ENCODE measurements at places on chromosomes 7 and 10. TPM values are rescaled to one million over a fixed set of nuclear protein-coding genes. Genes with fewer than 3 reads are reported as not detected.

DNA sequence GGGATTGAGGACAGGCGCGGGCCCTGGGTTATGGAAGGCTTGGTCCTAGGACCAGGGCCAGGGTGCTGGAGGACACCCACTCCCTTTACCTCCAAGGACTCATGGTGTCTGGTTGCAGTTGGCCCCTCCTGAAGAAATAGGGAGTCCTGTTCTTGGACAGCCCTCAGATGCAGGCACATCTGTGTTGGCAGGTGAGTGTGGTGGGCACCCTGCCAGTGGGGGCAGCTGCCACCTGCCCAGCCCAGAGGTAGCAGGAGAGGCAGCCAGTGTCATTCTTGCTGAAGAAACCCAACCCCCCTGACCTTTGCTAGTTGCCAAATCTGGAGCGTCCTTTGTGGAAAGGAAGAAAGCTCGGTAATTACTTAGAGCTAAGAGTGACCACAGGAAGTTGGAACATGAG, 8.3 kb downstream of the GALNT17 start:
- H3K4me3 ChIP-seq: no peak overlapping the region
- no peak overlapping the region for H3K27ac ChIP-seq
- DNase-seq: no peak
- H3K27me3 ChIP-seq: no peaks in the 10 kb centered on the region
- H3K36me3 ChIP-seq: no peaks in the 10 kb centered on the region
- H3K4me1 ChIP-seq: no peaks in the 10 kb centered on the region

The KNDC1 gene
- total RNA-seq: 0.36 TPM

DNA sequence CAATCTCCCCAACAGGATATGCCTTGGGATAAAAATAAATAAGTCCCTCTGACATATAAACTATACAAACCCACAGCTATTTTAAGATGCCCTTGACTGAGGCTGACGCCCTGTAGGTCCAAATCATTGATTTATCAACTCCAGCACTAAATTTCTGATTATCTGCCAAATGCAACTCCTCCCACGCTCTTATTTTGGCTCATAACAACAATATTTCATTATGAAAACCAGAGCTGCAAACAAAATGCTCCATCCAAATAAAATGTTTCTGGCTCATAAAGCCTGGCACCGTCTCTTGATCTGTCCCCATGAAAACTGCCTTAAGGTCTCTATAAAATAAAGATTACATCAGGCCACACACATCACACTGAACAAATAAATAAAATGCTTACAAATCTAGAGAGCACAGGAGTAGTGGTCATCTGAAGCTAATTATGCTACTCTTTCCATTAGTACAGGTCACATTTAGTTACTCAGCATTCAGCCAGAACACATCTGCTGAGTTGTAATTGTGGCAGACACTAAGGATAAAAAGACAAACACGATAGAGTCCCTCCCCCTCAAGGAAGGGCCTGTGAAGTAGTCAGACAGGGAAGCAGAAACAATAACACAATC, 28.8 kb downstream of the CACUL1 start:
- H3K4me3 ChIP-seq: no peak overlapping the region
- H3K36me3 ChIP-seq: no peaks in the 10 kb centered on the region
- H3K27ac ChIP-seq: no peak overlapping the region
- DNase-seq: no peak

DNA sequence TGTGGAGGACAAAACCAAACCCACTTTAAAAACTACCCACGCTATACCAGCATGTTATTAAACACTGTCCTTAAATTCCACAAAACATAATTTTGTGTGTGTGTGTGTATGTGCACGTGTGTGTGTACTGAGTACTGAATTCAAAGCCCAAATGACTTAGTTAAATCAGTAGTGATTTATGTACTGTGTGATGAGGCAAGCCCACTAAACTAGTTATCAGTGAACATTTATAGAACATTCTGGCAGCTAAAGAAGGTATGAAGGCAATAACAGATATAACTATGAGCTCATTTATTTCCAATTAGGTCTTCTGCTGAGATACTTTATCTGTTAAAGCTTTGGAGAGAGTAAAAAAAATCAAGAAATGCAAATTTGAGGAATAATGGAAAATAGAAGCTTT, 115.1 kb downstream of the CPED1 start:
- H3K27ac ChIP-seq: no peak overlapping the region
- no peaks in the 10 kb centered on the region for H3K36me3 ChIP-seq
- no peaks in the 10 kb centered on the region for H3K4me1 ChIP-seq
- H3K27me3 ChIP-seq: no peaks in the 10 kb centered on the region
- no peak overlapping the region for H3K4me3 ChIP-seq

DNA sequence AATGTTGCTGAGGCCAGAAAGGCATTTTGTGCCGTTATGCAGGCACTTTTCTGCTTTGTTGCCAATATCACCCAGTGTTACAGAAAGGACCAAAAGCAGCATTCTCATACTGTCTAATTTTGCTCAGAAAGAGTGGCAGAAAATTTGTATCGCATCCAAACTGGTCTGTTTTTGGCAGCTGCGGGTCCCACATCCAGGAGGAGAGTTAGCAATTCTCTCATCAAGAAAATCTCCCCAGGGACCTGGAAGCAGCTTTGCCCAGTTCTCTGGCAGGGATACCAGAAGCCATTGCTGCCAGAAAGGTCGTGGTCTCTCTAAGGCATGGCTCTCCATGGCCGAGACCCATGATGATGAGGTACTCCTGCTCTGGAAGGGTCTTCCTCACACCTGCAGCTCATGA, 489.2 kb upstream of the ZMIZ1 start:
- no peaks in the 10 kb centered on the region for H3K36me3 ChIP-seq
- H3K27me3 ChIP-seq: no peaks in the 10 kb centered on the region
- H3K4me1 ChIP-seq: no peaks in the 10 kb centered on the region
- no peak overlapping the region for H3K4me3 ChIP-seq
- no peak overlapping the region for H3K27ac ChIP-seq
- no peak for DNase-seq

The SEMA3C gene
- total RNA-seq: 86.8 TPM

The AGAP9 gene
- total RNA-seq: 21.8 TPM

The OR2A5 gene
- not detected for total RNA-seq

The DNAJC1 gene
- total RNA-seq: 30.4 TPM

The PRSS37 gene
- not detected for total RNA-seq

GRCh38 chr10:123633636-123634035, 32.5 kb upstream of the GPR26 start:
- H3K4me3 ChIP-seq: no peak overlapping the region
- H3K27me3 ChIP-seq: no peaks in the 10 kb centered on the region
- H3K27ac ChIP-seq: no peak overlapping the region

DNA sequence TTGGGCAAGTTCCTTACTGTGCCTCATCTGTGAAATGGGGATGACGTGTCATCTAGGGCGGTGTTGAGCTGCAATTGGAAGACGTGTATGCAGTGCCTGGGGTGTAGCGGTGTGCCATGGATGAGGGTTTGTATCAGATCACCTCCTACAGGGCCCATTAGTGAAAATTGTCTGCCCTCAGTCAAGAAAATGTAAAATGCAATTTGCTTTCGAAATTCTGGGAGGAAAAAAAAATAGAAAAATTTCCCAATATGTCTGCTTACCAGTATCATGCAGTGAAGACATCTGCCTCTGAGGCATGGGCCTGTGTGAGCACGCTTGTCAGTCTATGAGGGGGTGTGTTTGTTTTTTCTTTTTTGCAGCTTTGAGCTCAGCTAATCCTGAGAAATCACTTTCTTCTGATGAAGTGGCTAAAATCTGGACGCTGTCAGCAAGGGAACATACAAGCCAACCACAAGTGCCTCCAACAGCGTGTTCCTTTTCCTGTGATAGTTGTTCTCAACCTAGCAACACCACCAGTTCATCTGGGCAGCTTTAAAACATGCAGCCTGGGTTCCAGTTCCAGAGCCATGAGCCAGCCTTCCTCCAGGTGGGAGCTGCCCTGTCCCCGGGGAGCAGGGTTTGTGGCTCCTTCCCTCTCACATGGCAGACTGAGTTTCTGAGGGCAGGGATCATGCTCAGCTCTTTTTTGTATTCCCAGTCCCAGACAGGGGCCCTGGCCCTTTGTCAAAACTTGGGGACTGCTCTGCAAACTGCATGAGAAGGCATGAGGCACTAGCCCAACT, 10.3 kb downstream of the FAM241B start:
- no peak overlapping the region for H3K27ac ChIP-seq
- H3K4me1 ChIP-seq: no peaks in the 10 kb centered on the region
- DNase-seq: peak; percentile 21
- H3K36me3 ChIP-seq: no peaks in the 10 kb centered on the region

GRCh38 chr7:110718503-110719205, 372.3 kb upstream of the LRRN3 start:
- no peaks in the 10 kb centered on the region for H3K36me3 ChIP-seq
- H3K27me3 ChIP-seq: no peaks in the 10 kb centered on the region
- no peak overlapping the region for H3K4me3 ChIP-seq
- H3K4me1 ChIP-seq: no peaks in the 10 kb centered on the region

The MNX1 gene
- total RNA-seq: not detected

DNA sequence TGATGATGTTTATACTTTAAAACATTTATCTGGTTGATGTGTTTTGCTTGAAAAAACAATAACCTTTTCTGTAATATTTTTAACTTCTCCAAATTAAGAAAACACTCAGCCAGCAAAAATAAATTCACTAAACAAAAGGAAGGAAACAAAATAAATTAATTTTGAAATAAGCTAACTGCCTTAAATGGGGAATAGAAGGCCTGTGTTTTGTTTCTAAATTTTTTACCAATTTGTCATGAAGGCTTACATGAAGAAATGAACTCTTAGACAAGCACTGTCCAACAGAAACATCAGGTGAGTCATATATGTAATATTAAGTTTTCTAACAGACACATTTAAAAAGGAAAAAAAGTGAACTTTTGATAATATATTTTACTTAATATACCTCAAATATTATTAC, 68.5 kb downstream of the LRRN3 start:
- no peak for DNase-seq
- no peaks in the 10 kb centered on the region for H3K4me1 ChIP-seq
- no peaks in the 10 kb centered on the region for H3K36me3 ChIP-seq
- no peak overlapping the region for H3K27ac ChIP-seq

DNA sequence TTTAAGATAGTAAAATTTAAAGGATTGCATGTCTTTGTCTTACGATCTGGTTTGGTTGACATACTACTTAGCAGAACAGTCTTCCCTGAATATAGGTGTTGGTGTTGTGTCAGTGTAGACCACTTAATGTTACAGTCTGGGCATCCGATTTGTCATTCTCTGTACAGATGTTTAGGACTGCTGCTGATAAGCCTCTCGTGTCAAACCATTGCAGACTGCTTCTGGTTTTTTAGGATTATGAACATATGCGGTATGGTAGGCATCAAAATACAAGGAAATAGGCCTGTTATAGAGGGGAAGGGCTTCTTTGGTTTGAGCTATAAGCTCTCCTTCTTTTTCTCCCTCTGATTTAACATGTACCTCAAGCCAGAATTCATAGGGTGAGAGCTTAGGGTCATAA, 7.4 kb downstream of the CYP3A43 start:
- H3K27ac ChIP-seq: no peak overlapping the region
- DNase-seq: no peak
- H3K4me1 ChIP-seq: no peaks in the 10 kb centered on the region
- no peaks in the 10 kb centered on the region for H3K36me3 ChIP-seq
- no peak overlapping the region for H3K4me3 ChIP-seq

GRCh38 chr7:154569916-154570315, 433.0 kb downstream of the PAXIP1 start:
- H3K4me1 ChIP-seq: no peaks in the 10 kb centered on the region
- DNase-seq: no peak
- no peak overlapping the region for H3K4me3 ChIP-seq
- no peaks in the 10 kb centered on the region for H3K36me3 ChIP-seq
- H3K27me3 ChIP-seq: no peaks in the 10 kb centered on the region
- no peak overlapping the region for H3K27ac ChIP-seq

DNA sequence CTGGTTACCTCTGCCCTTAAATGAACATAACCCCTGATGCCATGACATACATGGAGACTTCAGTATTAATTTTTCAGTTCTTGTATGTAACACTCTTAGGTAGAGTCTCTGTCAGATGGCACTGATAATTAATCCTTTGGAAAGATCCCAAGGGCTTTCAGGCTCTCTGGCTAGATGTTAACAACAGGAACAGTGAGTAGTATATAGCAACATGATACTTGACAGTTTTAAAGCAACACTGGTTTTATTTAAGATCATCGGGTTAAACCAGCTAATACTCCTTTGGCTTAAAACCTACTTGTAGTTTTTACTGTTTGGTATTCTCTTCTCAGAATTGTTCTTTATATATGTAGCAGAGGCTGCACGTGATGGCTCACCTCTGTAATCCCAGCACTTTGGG, 27.3 kb downstream of the AHCYL2 start:
- no peaks in the 10 kb centered on the region for H3K36me3 ChIP-seq
- H3K4me3 ChIP-seq: no peak overlapping the region
- DNase-seq: no peak

GRCh38 chr7:1762238-1762945, 92.3 kb downstream of the ELFN1 start:
- no peaks in the 10 kb centered on the region for H3K36me3 ChIP-seq
- H3K27me3 ChIP-seq: no peaks in the 10 kb centered on the region

- H3K27me3 ChIP-seq: no peaks in the 10 kb centered on the region
- DNase-seq: no peak
- H3K36me3 ChIP-seq: no peaks in the 10 kb centered on the region
- H3K4me3 ChIP-seq: no peak overlapping the region
Observed at GRCh38 chr10:29828956-29829355, 194.2 kb upstream of the SVIL start.

GRCh38 chr7:137687556-137688265, 159.1 kb downstream of the DGKI start:
- no peak overlapping the region for H3K4me3 ChIP-seq
- H3K4me1 ChIP-seq: peaks cover 5% of the 10 kb centered on the region
- no peaks in the 10 kb centered on the region for H3K36me3 ChIP-seq
- H3K27me3 ChIP-seq: no peaks in the 10 kb centered on the region
- H3K27ac ChIP-seq: peak overlapping the region; percentile 33

The UNCX gene
- total RNA-seq: not detected

GRCh38 chr10:103278537-103278823, 1.5 kb downstream of the INA start:
- H3K27me3 ChIP-seq: no peaks in the 10 kb centered on the region
- H3K36me3 ChIP-seq: no peaks in the 10 kb centered on the region
- no peak overlapping the region for H3K4me3 ChIP-seq
- H3K4me1 ChIP-seq: peaks cover 4% of the 10 kb centered on the region

The ZNF727 gene
- 5.6 TPM for total RNA-seq

- H3K4me3 ChIP-seq: no peak overlapping the region
- no peak for DNase-seq
- no peak overlapping the region for H3K27ac ChIP-seq
- H3K27me3 ChIP-seq: no peaks in the 10 kb centered on the region
- H3K4me1 ChIP-seq: peaks cover 2% of the 10 kb centered on the region
Observed at GRCh38 chr7:121049028-121049791, 60.7 kb downstream of the CPED1 start.

GRCh38 chr7:101678658-101679057, 49.6 kb upstream of the MYL10 start:
- no peaks in the 10 kb centered on the region for H3K4me1 ChIP-seq
- no peak overlapping the region for H3K4me3 ChIP-seq
- DNase-seq: peak; percentile 61
- H3K27ac ChIP-seq: no peak overlapping the region
- no peaks in the 10 kb centered on the region for H3K27me3 ChIP-seq
- no peaks in the 10 kb centered on the region for H3K36me3 ChIP-seq

- H3K27ac ChIP-seq: no peak overlapping the region
- H3K4me3 ChIP-seq: no peak overlapping the region
- peaks cover 5% of the 10 kb centered on the region for H3K36me3 ChIP-seq
- H3K4me1 ChIP-seq: no peaks in the 10 kb centered on the region
- DNase-seq: no peak
- H3K27me3 ChIP-seq: no peaks in the 10 kb centered on the region
Observed at GRCh38 chr10:119834188-119834587, 38.5 kb downstream of the MCMBP start.

The JAZF1 gene
- total RNA-seq: 23.8 TPM
